ENCODE measurements at places on chromosomes 5 and 9.

- no peak for DNase-seq
Measured at GRCh38 chr5:34584165-34584564, 72.0 kb upstream of the RAI14 start.

DNA sequence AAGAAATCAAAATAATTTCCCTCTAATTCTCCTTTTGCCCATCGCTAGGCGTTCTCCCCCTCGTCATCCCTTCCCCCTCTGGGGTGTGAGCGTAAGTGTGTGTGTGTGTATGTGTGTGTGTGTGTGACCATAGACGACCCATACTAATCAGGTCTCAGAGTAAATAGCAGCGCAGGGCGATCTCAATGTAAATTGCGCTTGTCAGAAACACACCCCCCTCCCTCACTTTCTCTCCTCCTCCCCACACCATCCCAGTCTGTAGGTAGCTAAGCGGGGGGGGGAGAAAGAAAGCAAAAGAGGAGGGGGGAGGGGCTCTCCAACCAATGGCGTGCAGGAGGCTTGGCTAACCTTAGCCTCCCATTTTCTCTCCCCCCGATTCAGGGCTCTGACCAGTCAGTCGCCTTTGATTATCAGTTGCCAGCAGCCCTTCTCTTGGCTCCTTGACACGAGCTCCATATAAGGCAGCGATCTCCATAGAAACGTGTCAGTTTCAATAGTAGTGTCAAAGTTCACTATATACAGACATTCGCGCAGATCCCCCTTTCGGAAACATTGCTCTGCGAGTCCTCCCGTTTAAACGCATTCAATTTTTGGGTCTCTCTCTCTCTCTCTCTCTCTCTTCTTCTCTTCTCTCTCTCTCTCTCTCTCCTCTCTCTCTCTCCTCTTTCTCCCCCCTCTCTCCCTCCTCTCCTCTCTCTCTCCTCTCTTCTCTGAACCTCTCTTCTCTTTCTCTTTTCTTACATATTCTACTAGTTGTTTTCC, at the start of gene NR2F1:
TSS of gene NR2F1 (plus strand) at position 546 of the 762 bp plus-strand sequence. CDS start 1,802 bp downstream, outside the sequence.
- no peak for DNase-seq

DNA sequence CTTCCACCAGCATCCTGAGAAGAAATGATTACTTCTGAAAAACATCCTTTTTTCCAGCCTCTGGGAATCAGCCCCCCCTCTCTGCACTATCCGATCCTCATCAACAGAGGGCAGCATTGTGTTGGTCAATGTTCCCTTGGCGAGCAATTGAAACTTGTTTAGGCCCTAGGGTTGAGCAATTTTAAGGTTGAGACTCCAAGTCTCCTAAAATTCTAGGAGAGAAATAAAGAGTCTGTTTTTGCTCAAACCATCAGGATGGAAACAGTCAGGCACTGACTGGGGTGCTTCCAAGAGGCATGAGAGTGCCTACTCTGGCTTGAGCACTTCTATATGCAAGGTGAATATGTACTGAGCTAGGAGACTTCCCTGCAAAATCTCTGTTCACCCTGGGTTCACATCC, 12.4 kb upstream of the CYFIP2 start:
- no peak for DNase-seq

GRCh38 chr9:16356196-16356765, 514.2 kb downstream of the BNC2 start:
- DNase-seq = no peak

Measured in activated CD4-positive, CD25-positive, alpha-beta regulatory T cell treated with anti-CD3 and anti-CD28 coated beads, Interleukin-2, amount 50 U/mL, for 16 hours (primary cell).